ENCODE measurements at places on chromosomes 16 and 17.

- no peak for DNase-seq
These were observed 37.8 kb downstream of the TIMM22 start for GRCh38 chr17:1034652-1035210.

GRCh38 chr16:19488213-19488640, 33.7 kb downstream of the GDE1 start:
- no peak for DNase-seq

- DNase-seq = no peak
These were observed 479 bp upstream of the ZNF207 start for GRCh38 chr17:32349503-32349853.

DNA sequence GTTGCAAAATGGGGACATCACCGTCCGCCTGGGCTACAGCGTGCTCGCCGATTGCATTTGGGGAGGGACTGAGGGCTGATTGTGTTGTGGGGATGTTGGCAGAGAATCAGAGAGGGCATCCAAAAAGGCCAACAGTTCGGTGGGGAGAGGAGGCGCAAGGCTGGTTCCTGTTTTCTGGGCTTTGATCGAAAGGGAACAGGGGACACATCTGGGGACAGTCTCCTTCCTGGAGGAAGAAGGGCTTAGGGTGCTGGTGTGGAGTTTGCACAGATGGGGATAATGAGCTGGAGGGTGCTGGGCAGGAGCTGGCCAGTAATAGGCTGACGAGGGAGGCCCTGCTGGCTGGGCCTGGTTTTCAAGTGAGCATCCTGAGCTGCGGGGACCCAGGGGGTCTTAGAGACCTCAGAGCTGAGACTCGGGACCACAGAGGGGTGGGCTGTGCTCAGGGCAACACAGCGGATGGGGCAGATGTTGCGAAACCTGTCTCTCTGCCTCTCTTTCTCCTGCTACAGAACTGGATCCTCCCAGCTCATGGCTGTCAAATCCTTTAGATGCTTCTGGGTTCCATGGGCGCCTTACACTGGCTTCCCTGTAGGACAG, 288.7 kb downstream of the SEC14L1 start:
- no peak for DNase-seq

- no peak for DNase-seq
These were observed 750 bp downstream of the TMEM132E start for GRCh38 chr17:34579979-34580684.

DNA sequence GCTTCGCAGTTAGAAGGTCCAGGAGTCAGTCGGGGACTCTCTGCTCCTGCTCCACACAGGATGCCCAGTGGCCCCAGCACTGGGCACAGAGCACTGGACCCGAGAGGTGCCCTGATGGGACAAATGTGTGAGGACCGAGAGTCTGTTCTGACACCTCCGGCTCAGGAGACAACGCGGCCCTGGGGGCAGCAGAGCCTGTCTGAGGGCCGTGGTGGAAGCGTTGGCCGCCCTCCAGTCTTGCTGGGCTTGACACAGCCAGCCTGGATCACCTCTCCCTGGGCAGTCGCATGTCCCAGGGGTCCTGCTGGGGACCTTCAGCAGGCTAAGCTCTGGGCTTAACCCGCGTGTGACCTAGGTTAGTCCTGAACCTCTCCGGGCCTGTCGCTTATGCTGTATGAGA, 23.1 kb downstream of the LGALS9 start:
- no peak for DNase-seq

- DNase-seq = no peak
These were observed 53.1 kb downstream of the FOXL1 start for GRCh38 chr16:86631444-86631843.

GRCh38 chr16:89187032-89187769, 13.1 kb downstream of the SLC22A31 start:
- no peak for DNase-seq

GRCh38 chr17:8162997-8163977, 539 bp upstream of the VAMP2 start:
- DNase-seq = no peak

DNA sequence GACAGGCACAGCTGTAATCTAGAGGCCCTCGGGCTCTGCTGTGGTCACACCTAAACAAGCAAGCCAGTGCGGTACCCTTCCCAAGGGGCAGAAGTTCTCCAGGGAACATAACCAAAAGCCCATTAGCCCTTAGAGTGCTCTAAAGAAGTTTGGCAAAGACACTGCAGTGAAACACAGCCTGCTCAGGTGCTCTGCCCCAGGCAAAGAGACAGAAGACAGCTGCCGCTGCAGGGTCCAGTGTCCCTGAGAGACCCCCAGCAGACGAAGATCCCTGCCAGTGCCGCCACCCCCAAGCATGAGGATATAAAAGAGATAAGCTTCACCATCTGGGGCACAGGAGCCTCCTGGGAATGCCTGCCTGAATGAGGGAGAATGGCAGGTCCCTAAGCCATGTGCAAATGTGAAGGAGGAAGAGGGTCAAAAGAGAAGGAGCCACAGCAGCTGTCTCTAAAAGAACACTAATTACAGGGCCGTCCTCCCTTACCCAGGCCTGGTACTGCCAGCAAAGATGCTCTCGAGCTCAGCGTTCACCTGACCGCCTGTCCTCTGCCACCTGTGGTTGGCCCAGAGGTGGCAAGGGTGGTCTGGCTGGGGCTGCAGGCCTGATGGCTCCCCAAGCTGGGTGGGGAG, 29.7 kb downstream of the CUEDC1 start:
- DNase-seq = no peak

GRCh38 chr16:68994324-68994723, 111.1 kb upstream of the HAS3 start:
- DNase-seq = no peak

DNA sequence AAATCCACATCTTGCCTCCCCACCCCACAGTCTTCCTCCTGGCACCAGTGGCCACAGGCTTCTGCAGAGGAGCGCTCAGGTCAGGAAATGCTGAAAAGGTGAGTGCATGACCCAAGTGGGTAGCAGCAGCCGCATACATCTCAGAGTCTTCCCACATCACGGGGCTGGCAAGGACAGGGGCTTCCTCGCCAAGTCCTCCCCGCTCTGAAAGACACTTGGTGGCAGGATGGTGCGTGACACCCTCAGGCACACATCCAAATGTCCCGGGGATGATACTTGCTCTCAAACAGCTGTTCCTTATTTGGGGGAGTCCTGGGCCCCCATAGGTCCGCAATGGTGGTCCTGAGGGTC, 8.8 kb upstream of the SLC16A5 start:
- DNase-seq = no peak

DNA sequence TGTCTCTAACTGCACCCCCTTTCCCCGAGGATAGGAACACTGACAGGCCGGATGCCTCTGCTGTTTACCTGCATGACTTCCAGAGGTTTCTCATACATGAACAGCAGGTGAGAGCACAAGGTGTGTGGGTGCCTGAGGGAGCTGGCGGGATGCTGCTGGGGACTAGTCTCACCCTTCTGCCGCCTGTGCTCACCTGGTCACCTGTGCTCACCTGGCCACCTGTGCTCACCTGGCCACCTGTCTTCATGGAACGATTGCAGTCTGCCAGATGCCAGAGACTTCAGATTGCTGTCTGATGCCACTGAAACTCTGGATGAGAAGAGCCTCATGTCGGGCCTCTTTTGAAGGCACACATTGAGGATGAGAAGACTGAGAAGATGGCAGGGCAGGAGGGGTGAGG, 104.1 kb downstream of the PLCG2 start:
- DNase-seq = no peak

DNA sequence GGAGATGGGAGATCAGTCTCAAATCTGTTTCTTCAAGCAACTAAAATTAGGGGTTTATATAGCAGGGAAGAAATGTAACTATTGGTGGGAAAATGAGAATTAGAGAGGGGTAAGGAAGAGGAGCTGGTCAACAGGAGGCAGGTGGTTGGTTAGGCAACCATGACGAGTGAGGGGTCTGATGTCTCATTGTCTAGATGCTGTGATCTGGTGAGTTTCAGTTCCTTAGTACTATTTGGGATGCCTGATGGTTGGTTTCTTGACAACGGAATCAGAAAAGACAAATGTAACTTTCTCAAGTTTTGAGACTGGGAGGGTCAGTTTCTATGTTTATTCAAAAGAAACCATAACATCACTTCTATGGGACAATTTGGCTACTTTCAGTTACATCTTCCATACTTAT, 415.3 kb upstream of the C16orf82 start:
- DNase-seq = no peak

DNA sequence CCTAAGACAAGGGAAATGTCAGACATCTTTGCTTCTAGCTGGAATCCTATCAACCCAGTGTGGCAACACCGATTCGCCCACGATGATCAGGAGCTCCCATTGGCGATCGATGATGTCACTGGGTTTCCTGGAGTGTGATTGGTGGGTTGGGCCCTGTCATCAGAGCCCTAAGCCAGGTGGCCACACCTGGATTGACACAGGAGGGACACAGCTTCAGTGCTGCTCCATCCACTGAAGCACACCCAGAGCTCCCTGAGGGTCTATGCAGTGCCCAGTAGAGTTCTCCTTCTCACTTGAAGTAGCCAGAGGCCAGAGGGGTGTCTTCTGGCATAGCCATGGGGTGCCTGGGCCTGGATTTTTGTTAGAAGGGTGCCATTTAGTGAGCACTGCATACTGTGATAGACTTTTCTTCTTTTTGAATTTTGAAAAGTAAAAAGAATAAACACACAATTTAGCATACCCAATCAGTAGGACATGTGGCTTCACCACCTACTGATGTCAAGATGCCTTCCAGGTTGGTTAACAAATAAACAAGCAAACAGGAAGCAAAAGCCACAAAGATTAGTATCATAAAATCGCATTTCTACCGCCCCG, 77.6 kb downstream of the CMIP start:
- DNase-seq = no peak

DNA sequence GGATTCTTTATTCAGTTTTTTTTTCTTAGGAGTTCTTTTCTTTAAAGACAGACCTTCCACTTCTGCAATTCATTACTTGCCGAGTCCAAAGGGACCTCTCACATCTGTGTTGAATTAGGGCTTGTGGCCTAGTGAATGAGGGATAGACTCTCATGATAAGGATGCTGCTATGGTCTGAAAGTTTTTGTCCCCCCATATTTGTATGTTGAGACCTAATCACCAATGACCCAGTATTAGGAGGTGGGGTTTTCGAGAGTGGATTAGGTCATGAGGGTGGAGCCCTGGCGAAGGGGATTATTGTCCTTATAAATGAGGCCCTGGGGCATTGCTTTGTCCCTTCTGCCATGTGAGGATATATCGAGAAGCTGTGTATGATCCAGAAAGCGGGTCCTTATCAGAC, 9.5 kb downstream of the KRT12 start:
- DNase-seq = no peak

Data from GM20000 (cell line).